Thoracic aorta (tissue), 2 donors: ENCODE measurements at places on chromosomes 5 and 9.

DNA sequence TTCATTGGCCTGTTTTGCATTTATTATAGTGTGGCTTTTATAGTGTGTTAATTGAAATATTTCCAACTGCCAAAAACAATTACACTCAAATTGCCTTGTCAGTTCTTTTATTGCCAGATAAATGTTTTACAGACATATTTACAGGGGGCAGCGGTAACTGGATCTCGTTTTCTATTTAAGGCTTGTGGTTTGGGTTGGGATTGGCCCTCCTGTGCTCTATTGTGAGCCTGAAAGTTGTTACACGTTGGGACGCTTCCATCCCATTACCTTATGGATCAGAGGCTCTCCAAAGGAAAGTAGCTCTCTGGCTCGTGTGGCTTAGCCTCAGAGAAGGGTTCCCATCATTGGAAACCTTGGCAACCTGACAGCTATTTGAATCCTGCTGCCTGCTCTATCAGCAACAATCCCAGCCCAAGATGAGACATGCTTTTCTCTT is 20.8 kb downstream of the DNAI1 start:
- no peak for DNase-seq

DNA sequence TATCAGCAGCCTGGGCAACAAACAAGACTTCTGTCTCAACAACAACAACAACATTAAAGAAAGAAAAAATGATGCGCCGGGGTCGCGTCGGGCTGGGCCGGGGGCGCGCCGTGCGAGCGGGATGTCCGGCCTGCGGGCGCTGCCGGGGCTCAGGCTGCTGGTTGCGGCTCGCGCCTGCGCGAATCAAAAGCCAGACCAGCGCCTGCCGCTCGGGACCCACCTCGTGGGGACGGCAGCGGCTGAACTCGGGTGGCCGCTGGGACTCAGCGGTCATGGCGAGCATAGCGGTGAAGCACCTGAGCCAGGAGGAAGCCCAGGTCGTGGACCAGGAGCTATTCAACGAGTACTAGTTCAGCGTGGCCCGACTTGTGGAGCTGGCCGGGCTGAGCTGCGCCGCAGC is 11.9 kb upstream of the NHP2 start:
- no peak for DNase-seq

- no peak for DNase-seq
These were observed 105.0 kb upstream of the PRSS3 start for GRCh38 chr9:33690143-33690933.

DNA sequence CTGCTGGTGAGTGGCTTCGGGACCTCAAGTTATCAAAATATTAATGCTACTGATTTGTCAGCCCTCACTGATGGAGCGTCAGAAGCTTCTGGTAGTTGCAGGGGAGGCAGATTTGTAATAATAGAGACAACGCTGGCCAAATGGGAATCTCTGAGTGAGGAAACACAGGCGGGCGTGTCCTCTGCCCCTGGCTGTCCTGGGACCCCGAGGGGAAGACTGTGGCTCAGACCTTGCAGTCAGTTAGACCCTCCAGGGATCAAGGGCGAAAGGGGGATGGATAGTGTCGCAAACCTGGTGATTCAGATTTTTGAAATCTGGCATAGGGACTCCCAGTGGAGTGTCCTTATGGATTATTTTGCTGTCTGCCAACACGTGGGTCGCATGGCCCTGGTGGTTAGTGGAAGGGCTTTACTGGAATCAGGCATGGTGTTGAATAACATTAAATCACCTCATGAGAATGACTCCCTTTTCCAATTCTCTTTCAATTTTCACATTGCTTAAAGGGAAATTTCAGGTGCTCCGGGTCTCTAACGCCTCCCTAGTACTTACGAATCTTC is 35.1 kb upstream of the NTNG2 start:
- no peak for DNase-seq

GRCh38 chr5:106759581-106759980 is 911.2 kb downstream of the EFNA5 start:
- no peak for DNase-seq

DNA sequence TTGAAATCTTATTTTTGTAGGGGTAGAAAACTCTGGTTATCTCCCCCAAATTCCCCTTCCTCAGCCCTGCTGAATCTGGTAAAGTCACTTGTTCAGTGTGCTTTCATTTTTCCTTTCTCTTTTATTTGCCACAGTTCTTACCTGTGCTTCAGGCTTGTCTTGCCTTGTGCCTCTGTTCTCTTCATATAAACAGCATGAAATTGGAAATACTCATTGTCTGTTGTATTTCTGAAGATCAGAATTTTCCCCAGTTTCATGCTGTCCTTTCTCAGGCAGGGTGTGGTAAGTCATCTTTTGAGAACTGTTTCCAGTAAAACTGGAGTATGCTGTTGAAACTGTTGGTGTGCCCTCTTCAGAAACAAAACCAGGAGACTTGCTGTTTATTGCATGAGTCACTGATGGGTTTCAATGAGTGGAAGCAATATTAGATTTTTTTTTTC is 7.0 kb downstream of the PAM start:
- no peak for DNase-seq

GRCh38 chr5:129747572-129748407 is at the start of gene MINAR2:
MINAR2 (plus strand) TSS chr5:129748094; CDS start chr5:129748191, 97 bp downstream.
- DNase-seq = no peak

DNA sequence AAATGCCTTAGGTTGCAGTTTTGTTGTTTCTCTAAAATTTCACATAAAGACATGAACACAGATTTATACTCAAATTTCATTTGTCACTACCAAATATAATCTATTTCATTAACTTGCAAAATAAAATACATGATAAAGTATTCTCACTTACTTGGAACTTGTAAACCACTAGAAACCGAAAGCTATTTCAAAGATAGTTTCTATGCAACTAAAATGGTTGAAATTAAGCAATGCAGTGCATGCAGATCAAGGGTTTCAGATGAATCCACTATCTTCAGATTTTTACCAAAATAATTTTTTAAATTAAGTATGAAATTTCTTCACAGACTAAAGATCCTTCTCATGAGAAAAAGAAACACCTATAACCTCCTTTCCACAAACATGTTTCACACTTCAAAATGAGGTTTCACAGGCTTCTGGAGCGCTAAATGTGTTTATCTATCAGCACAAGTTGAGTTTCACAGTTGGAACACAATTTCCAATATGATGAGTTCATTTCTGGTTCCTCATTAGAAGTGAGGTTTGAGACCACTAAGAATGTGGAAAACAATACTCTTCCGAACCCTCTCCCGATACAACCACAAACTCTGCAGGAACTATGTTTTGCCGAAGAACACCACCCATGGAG is 63.9 kb downstream of the EPB41L4A start:
- no peak for DNase-seq

DNA sequence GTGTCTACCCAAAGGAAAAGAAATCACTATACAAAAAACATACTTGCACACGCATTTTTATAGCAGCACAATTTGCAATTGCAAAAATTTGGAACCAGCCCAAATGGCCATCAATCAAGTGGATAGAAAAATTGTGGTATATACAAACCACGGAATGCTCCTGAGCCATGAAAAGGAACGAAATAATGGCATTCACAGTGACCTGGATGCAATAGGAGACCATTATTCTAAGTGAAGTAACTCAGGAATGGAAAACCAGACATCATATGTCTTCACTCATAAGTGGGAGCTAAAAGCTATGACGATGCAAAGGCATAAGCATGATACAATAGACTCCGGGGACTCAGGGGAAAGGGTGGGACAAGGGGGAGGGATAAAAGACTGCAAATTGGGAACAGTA is 78.4 kb downstream of the ENC1 start:
- no peak for DNase-seq

- DNase-seq = no peak
These were observed 1.7 kb upstream of the LRRTM2 start for GRCh38 chr5:138876811-138877210.

GRCh38 chr5:139765409-139766217 is 30.0 kb upstream of the PSD2 start:
- no peak for DNase-seq

- no peak for DNase-seq
These were observed 72.6 kb downstream of the TENT4A start for GRCh38 chr5:6785861-6786180.

DNA sequence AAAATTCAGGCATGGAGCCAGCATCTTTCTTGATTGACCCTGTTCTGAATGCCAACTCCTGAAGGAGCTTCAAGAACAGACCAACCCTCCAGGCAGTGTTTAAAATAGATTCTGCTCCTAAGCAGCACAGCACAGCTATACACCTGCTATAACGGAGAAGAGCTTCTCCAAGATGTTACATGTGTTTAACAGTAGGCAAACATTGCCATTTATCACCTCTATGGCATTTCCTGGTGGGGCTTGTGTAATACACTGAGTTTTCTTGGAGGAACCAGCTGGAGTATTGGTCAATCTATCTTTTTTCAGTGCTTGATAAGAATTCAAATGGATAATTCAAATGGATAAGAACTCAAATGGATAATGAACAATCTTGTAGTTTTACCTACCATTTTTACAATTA is 615.1 kb downstream of the CDH12 start:
- no peak for DNase-seq
